Stimulated activated CD8-positive, alpha-beta memory T cell treated with anti-CD3 and anti-CD28 coated beads, Interleukin-4, amount 100 ng/mL, for 4 hours (primary cell): ENCODE measurements at places on chromosomes 2 and 18.

DNA sequence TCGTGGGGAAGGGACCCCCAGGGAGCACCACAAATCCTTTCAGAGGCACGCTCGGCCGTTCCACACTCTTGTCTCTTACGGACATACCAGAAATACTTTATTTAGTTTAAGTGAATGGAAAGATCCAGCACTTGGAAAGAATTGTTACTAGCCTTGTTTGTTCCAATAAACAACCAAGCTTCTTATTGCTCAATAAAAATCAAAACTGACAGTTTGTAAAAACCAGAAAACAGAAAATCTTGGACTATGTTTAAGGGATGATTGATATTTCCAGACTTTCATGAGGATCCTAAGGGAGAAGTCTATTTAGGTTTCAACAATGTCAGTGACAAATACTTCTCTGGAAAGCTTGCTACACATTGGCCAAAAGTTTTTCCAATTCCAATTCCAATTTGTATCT lies 31.6 kb upstream of the CCBE1 start:
- no peak for DNase-seq

GRCh38 chr2:235541838-235542549 lies 48.2 kb downstream of the AGAP1 start:
- DNase-seq: no peak

GRCh38 chr2:156472686-156473085 lies 36.5 kb downstream of the GPD2 start:
- no peak for DNase-seq

DNA sequence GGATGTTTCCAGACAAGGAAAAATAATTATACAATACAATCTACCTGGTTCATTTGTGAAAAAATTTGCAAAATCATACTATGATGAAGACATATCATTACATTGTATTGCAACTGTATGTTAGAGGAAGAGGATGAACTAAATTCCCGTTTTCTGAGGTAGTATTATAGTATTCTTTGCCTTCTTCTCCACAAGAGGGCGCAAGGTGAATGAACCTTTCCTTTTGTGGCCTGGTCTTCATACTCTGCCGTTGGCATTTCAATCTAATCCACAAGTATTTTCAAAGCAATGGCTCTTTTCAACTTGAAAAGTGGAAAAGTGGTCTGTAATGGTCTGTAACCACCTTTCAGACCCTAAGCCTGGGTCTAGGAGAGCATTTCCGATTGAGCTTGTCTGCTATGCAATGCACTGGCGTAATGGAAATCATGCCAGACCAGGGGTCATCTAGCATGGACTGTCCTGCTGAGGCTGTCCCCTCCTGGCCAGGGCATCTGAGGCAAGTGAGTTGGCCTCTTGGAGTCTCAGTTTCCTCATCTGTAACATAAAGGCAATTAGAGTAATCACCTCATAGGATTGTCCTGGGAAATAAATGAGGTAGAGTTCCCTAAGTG lies 30.8 kb upstream of the ZNF396 start:
- DNase-seq: peak; percentile 11

DNA sequence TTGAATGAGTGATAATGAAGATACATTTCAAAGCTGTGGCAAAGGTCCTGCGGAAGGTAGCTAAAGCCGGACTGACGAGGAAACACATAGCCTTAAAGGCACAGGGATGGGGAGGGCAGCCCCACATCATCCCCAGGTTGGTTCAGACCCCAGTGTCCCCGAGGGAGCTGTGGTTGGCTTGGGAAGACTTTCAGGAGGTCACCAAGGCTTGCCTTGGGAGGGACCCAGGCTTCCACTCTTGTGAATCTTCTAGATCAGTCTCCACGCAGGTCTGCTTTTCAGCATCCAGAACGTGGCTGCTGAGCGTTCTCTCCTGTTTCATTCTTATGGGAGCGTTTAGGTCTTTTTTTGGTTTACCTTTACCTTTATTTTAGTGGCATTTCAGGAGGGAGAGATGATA lies 16.8 kb downstream of the KIF1A start:
- no peak for DNase-seq

GRCh38 chr2:216850665-216851322 lies 9.1 kb downstream of the TNP1 start:
- no peak for DNase-seq

GRCh38 chr2:44124500-44124899 lies 44.2 kb upstream of the PPM1B start:
- DNase-seq: no peak

DNA sequence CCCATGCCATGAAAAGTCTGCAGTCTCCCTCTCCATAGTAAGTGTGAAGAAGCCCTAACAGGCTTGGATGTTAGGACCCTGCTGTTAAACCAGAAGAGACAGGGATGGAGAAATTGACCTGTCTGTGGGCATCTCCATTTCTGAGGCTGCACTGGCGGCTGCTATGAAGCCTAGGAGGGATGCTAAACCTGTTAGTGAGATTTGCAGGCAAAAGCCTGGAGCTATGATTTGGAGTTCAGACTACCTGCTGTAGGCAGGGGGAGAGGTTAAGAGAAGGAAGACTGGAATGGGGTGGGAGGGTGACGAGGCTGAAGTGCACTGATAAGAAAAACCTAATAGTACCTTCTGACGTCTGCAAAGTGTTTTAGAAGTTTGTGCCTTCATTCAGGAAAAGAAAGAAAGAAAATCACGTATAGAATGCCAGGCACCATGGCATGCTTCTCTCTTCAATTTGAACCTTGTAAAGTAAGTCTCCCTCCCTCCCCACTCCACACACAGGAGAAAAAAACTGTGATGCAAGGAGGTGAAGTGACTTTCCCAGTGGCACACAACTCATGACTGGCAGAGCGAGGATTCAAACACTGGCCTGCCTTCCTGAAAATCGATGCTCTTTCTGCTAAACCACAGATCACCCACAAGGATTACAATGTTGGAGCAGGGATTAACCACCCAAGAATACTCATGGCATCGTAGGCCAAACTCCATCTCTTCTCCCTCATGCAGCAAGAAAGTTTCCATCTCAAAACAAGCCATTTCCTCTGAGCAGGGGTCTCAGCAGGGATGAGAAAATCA lies 98.5 kb upstream of the PKDCC start:
- DNase-seq: no peak
